ENCODE measurements at places on chromosomes 3 and 15.
A peak's percentile ranks its signal among the peaks of the same experiment; 100 is the strongest.

- peak; percentile 80 for DNase-seq
Measured at GRCh38 chr15:88450125-88450798, 16.9 kb downstream of the MRPL46 start.

DNA sequence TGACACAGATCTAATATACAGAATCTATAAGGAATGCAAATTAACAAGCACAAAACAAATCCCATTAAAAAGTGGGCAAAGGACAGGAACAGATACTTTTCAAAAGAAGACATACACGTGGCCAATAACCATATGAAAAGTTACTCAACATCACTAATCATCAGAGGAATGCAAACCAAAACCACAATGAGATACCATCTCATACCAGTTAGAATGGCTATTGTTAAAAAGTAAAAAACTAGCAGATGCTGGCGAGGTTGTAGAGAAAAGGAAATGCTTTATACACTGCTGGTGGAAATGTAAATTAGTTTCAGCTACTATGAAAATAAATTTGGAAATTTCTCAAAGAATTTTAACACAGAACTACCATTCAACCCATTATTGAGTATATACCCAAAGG is 50.7 kb downstream of the ADAMTS17 start:
- no peak for DNase-seq

DNA sequence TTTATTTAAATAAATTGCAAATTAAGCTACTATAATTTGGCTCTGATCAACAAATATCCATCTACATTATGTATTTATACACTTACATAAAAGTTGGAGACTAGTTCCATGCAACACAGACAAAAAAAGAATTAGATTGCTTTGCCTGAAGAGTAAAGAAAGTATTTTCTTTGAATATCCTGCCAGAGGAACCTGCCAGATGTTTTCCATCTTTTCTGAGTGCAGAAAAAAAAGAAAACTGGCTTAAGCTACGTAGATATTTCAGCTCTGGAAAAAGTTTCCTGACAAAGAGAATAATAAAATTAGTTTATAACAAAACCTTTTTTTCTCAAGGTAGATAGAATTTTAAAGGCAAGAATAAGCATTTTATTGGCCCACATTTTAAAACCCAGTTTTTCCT is 607.5 kb upstream of the NAALADL2 start:
- DNase-seq = no peak

DNA sequence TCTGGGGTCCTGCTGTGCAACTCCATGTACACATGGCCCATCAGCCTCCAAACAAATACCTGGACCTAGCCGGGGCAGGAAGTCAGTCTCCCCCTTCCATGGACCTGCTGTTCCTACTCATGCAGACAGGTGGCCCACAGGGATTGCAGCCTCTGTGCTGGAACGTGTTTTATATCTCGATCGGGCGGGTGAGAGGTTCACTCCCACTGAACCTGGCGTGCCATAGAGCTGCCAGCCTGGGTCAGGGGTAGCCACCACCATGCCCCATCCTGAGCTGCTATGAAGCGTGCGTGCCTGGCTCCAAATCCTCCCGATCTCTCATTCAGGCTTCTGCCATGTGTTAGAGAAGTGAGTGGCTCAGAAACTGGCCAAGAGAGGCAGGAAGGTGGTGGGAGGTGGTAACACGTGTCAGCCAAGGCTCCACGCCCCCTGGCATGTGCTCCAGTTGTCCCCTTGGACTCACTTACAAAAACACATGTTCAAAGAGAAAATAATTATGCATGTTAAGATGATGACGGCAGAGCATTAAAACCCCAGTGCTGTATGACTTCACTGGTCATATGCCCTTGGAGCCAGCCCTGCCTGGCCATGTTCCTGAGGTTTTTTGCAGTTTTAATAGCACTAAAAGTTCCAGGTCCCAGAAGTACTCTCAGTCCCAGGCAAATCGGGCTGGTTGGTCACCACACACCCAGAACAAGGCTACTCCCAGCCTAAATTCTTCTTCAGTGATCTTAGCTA is 30.6 kb downstream of the CTSH start:
- no peak for DNase-seq

- no peak for DNase-seq
Measured at GRCh38 chr15:69297642-69298353, 914 bp upstream of the PAQR5 start.

- DNase-seq = no peak
Measured at GRCh38 chr3:161319867-161320266, 51.5 kb downstream of the SPTSSB start.

GRCh38 chr15:57595011-57595866 is 3.5 kb downstream of the MYZAP start:
- no peak for DNase-seq

GRCh38 chr3:119145500-119146167 is at the start of gene TEX55:
Gene TEX55, plus strand, starts transcription at chr3:119146165. Its CDS starts 25 bp downstream, at chr3:119146190.
- DNase-seq = no peak

DNA sequence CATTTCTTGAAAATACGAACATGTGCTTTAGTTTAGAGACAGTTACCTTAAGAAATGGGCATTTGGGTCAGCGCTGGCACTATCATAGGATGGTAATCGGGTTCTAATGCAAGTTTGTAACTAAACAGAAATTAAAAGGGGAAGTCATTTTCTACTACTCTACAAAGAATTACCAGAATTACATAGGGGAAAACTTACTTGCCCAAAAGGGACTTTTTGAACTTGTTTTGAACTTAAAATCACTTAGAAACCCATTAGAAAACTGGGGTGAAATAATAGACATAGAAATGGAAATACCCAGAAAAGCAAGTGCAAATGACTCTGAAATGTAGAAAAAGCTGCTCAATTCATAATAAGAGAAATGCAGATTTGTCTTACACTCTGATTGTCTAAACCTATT is 44.9 kb downstream of the SPATA16 start:
- no peak for DNase-seq

DNA sequence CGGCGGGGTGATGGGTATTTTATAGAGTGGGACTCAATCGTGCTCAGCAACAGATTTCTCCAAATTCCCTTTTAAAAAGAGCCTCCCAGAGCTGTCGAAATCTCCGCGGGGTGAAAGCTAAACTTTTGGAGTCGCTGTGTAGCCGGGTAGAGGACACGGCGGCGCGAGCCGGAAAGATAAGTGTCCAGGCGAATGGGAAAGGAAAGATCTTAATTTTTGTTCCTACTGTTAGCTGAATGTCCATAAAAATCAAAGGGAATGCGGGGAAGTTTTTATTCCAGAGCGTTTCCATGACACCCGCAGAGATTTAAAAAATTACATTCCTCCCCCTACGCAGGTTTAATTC is 9.1 kb downstream of the EOMES start:
- no peak for DNase-seq

DNA sequence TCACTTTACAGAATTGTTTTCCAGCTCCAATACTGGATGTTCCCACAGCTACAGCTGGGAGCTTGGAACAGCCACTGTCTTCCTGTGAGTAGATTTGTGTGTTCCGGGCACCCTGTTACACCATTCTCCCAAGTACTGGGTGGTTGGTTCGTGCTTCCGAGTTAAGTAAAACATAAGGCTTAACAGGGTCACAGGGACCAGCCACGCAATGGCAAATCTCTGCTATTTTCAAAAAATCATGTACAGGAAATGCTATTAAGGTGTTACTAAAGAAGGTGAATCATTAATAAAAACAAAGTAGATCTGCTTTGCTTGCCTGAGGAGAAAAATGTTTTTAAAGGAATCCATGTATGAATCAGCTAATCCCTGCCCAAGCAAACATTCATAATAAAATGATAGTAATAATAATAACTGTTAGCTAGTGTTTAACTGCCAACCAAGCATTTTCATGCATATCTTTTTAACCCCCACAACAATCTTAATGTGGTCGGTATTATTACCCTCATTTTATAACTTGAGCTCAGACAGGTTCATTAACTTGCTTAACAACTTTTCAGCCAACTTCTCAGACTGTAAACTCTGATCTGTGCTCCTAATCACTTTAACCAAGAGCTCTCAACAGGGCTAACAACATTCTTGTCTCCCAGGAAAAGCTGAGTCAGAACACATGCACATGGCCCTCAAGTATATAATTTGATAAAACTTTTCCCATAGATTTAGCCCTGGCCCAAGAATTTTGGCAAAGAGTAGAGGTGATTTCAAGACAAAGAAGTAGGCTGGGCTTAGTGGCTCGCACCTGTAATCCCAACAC is 2.7 kb upstream of the C2CD4A start:
- no peak for DNase-seq

GRCh38 chr3:188084752-188085583 is 69.0 kb upstream of the LPP start:
- no peak for DNase-seq

DNA sequence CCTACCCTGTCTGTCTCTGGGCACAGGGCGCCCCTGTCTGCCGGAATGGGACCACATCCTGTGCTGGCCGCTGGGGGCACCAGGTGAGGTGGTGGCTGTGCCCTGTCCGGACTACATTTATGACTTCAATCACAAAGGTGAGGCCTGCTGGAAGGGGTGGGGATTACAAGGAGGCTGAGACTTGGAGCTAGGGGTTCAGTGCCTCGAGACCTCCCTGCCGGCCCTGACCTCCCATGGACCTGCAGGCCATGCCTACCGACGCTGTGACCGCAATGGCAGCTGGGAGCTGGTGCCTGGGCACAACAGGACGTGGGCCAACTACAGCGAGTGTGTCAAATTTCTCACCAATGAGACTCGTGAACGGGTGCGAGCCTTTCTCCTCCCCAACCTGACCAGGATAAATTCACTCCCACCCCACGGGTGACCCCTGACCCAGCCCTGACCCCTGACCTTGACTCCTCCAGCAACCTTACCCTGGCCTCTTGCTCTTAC is 20.4 kb downstream of the PTH1R start:
- DNase-seq = no peak

- DNase-seq = no peak
Measured at GRCh38 chr15:95763426-95763825, 567.1 kb upstream of the NR2F2 start.

DNA sequence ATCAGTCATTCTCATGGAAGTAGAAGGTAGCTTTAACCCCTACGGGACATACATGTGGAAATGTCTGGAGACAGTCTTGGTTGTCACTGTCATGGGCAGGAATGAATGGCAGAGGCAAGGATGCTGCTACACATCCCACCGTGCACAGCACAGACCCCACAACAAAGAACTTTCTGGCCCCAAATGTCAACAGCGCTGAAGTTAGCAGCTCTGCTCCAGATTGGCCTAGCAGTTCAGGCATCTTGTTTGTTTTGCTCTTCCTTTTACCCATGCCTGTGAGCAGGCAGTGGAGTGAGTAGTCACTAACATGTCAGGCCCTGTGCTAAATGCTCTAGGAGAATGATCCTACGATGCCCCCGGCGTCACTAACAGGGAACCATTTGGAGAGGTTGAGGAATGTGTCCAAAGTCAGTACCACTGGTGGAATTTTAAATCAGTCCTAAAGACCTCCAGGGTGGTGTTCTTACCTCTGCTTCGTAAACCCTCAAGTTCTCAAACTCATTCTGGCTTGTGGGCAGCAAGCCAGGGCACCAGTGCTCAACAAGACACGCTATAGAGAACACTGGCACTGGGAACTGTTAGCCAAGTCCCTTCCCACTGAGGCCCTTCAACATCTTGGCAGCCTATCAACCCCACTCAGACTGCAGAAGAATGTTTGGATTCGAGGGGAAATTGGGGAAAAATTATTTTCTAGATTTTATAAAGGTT is 142.2 kb downstream of the FOXP1 start:
- no peak for DNase-seq

GRCh38 chr15:93202405-93202804 is 113.4 kb upstream of the RGMA start:
- no peak for DNase-seq

GRCh38 chr3:153215966-153216365 is 53.9 kb downstream of the RAP2B start:
- no peak for DNase-seq

- DNase-seq = no peak
Measured at GRCh38 chr3:26061947-26062346, 272.1 kb downstream of the OXSM start.

DNA sequence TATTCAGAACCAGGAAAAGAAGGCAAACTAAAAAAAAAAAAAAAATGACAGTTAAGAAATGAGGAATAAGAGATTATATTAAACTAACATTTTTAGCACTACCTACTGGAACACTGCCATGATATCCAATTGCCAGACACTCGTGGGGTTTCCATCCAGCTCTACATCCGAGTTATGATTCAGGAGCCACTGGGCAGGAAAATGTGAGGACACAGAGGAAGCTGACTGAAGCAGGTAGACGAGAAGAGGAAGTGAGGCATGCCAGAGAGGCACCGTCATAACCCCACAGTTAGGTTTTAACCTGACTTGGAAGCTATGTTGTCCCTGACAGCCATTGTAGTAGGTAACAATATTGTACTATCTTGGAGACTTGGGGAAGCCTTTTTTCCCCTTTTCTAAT is 495.0 kb downstream of the NLGN1 start:
- no peak for DNase-seq

DNA sequence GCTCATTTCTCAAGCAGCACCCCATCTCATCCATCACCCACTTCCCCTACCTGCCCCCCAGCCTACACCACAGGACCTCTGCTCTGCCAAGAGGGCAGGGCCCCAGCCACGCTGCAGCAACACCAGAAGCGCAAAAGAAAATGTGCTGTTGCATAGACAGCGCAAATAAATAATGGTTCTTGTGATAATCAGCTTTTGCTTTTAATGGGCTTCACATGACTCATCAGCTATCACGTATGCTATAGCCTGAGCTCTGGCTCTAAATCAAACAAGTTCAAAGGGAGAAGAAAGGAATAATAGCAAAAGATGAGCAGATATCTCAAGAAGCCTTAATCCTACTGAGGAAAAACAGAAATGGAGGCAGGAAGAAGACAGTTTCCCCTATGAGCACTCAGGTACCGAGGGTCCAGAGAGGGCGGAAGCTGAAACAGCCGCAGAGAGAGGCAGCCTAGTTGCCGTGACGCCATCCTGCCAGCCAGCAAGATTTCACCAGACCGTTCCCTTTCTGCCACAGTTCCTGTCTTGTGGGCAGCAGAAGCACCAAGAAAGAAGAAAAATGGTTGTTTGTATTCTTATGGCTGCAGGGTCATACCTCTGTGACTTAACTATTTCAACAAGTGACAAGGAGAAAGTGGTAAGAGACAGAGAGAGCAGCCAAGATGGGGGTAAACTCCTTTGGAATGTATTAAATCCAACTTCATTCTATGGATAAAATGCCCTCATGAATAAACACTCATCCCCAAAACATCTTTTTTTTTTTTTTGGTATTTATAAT is 22.0 kb downstream of the RAB27A start:
- DNase-seq = peak; percentile 63

DNA sequence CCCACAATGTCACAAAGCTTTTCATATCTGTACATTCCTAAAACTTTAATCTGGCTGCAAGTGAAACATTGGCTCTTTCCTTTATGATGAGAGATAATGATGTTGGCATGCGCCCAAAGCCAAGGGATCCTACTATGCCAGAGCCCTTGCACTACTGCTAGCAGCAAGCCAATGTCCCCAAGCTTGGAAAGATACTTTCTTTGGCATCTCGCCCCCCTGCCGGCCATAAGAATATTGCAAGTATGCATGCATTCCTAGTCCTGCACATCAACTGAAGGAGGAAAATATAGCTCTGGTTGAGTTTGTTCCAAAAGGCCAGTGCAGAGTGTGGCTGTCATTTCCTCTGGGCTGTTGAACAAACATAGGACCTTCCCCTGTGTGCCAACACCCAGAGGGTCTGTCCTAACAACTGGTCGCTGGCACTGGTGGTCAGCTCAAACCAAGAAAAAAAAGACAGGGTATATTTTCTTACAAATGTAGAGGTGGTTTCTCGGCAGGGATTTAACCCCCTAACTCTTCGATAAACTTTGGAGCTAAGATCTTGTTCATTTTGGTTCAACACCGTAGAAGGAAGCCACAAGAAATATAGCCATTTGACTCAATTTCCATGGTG is 120.9 kb upstream of the ZBED2 start:
- DNase-seq = no peak

GRCh38 chr15:38533926-38534325 is 30.7 kb downstream of the RASGRP1 start:
- DNase-seq = no peak

Measured in stimulated activated CD4-positive, alpha-beta T cell treated with anti-CD3 and anti-CD28 coated beads, Interleukin-1b, Interleukin-23, amount 100 ng/mL, for 48 hours (primary cell).